ENCODE measurements at places on chromosomes 1 and 21.

DNA sequence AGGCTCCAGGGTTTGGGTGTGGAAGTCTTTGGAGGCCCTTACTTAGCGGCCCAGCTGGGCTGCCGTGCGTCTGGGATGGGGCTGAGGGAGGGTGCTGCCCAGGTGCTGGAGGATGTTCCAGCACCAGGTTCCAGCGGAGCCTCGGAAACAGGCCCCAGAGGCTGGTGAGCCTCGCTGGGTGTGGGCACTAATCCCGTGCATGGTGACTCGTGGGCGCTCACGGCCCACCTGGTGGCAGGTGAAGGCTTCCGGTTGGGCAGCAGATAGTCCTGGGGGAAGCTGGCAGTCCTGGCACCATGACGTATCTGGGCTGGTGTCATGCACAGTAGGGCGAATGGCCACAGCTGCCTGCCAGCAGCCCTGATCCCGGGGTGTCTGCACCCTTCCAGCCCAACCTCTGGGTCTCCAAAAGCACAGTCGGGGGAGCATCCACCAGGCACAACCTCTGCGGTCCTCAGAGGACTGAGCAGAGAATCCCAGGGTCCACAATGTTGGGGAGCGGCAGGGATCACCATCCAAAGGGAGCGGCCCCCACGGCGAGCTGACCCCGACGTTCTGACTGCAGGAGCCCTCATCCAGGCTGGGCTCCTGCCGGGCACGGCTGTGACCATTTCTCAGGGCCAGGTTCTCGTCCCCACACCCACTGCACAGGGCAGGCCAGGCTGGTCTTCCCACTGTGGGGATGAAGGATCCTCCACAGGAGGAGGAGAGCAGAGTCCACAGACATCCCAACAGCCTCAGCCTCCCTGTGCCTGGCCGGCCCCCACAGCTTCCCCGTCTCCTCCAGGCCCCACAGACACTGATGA is 25.3 kb downstream of the FTCD start:
- no peak for DNase-seq

GRCh38 chr1:69737527-69738185 is 169.9 kb downstream of the LRRC7 start:
- DNase-seq, result no peak

DNA sequence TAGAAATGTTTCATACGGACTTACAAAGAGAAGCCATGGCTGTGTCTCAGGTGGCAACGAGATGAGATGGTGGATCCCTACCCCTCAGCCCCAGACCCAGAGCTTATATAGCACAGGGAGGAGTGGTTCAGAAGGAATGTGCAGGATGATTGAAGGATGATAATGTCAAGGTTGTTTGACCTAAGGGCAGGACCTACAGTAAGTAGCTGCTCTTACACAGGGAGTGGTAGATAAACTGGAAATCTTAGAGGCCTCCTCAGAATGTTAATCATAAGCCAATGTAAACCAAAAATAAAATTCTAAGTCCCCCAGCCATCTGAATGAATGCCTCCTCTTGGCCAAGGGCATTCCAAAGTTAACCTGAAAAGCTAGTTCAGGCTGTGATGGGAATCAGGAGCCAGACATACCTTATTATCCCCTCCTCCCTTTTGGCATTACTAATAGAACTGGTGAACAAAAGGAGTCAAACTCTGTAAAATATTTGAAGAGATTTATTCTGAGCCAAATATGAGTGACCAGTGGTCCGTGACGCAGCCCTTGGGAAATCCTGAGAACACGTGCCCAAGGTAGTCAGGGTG is 45.8 kb upstream of the PDE9A start:
- DNase-seq, result no peak

DNA sequence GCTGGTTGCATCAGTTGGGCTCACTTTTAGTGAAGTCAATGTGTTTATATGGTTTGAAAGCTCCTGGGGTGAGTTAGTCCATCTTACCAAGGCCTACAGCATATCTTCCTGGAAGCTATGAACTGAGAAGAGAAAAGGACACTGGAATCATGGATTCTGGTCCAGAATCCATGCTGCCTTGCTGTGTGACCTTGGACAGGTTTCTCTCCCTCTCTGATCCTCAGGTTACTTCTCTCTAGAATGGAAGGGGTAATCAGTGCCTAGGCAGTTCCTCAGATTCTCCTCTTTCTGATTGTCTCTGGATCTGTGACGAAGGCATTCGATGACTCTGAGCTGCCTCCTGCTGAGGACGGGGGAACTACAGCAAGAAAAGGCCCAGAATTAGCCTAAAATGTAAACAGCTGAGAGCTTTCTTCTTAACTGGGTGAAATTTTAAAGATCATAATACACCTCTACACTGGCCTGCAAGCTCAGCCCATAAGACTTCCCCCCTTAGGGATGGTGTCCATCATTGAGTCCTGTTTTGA is 425.0 kb upstream of the VAMP3 start:
- no peak for DNase-seq

DNA sequence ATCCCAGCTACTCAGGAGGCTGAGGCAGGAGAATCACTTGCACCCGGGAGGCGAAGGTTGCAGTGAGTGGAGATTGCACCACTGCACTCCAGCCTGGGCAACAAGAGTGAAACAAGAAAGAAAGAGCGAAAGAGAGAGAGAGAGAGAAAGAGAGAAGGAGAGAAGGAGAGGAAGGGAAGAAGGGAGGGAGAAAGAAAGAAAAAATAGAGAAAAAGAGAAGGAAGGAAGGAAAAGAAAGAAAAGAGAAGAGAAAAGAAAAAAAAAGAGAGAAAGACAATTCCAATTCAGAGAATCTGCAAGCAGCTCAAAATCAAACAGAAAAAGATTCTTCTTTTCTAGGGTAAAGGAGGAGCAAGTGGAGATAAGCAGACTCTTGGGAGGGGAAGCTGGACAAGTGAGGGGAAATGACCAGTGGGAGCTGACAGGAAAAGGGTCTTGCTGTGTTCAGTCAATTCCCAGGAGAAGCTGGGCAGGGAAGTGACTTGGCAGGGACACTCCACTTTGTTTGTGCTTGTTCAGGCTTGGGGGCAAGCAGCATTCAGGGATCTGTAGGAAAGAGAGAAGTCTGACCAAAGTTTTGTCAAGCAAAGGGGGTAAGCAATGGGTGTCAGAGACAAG is 3.6 kb upstream of the CAPN2 start:
- DNase-seq, result no peak

- no peak for DNase-seq
These were observed 150.1 kb upstream of the ZNF644 start for GRCh38 chr1:91171898-91172297.

DNA sequence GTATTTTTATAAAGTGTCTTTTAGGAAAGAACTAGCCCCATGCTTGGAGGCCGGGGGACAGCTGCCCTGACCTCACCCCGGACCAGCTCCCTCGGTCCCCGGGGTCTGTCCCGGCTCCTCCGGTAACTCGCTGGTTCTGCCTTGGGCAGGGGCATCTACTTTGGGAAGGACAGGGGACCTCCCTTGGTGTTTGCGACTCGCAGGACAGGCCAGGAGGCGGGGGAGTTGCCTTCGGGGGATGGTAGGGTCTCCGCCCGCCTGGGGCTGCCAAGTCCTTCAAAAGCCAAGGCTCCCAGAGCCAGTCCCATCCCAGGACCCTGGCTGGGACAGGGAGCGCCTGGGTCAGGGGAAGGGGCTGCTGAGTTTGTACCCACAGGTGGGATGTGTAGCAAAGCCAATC is 157.9 kb downstream of the PEX14 start:
- no peak for DNase-seq

DNA sequence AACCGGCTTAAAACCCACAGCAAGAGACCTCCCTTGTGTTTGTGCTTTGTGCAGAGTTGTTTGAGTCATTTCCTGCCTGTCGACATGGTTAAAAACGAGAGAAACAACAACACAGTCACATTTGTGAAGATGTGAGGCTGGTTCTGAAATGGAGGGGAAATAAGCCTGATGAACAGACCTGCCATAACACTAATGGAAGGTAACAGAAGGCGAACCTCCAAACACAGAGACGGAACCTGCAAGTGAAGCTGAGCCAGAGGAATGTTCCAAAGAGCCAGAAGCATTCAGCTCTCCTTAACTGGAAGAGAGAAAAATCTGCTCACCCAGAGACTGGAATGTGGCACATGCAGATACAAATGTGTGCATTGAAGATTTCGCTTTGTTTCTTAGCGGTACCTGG is 53.2 kb upstream of the RAVER2 start:
- DNase-seq, result no peak

- no peak for DNase-seq
These were observed 1.0 kb downstream of the ENTREP3 start for GRCh38 chr1:155254228-155254713.

DNA sequence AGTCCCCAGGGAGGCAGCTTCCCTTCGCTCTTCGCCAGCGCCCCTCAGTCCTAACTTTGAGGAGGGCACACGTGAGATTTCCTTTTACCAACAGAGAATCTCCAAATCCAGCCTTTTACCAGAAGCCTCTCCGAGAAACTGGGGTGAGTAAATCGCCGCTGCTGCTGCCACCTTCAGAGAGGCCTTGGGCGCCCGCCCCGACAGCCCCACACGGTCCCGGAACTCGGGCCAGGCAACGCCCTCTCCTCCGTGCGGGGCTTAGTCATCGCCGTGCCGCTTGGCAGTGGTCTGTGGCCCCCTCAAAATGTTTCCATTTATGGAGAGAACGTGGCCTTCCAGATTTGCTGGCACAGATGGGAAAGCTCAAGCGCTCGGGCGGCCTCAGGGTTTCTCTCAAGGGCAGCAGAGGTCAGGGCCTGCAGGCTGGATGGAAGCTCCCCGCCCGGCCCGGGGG is 41.4 kb upstream of the COL6A2 start:
- no peak for DNase-seq

GRCh38 chr1:172471666-172472065 is 27.8 kb upstream of the PIGC start:
- DNase-seq, result no peak

DNA sequence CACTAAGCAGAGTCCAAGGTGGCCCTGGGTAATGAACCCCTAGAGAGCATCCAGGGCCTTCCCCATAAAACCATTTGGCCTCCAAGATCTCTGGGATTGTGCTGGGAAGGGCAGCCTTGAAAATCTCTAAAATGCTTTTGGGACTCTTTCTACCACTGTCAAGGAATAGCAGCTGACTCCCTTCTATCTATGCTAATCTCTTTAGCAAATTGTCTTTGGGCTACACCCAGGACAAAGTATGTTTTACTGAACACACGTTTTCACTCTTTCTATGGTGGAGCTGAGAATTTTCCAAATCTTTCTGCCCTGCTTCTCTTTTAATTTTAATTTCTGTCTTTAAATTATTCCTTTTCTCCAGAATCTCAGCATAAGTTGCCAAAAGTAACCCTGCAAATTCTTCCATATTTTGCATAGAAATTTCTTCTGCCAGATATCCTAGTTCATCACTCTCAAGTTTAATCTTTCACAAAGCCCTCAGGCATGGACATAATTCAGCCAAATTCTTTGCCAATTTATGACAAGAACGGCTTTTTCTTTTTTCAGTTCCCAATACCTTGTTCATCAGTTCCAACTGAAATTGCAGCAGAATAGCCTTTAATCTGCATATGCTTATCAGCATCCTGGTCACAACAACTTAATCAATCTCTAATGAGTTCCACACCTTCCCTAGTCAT is 687.0 kb upstream of the ADGRL4 start:
- DNase-seq, result no peak

DNA sequence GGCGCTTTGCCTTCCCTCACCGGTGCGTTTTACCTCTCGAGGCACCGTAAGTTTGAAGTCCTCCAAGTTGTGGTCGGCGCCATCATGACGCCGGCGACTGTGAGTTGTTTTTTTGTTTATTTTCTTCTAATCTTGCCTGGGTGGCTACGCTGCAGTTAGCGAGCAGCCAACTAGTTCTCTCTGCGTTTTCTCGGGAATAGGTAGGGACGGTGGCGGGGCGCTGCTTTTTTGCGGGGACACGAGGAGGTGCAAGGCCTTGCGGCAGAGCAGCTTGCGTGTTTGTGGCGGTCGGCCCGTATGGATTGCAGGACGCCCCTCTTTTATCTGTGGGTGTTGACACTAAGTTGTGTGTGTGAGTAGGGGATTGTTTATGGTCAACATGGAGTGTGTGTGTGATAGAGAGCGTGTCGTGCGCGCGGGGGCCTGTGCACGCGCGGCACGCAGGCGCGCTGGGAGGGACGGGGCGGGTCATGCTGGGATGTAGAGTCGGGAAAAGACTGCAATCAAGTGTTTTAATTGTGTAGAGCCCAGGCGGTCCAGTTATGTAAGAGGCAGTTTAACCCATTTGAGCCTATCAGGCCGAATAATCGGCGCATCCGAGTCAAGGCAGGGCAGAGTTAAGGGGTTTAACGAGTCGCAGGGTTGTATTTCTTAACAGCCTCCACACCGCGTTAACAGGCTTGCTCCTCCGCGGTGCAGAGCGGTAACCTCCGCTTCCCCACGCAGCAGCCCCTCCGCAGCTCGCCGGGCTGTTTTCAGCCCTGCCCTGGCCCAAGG is 1.2 kb upstream of the NEGR1 start:
- DNase-seq, result no peak

DNA sequence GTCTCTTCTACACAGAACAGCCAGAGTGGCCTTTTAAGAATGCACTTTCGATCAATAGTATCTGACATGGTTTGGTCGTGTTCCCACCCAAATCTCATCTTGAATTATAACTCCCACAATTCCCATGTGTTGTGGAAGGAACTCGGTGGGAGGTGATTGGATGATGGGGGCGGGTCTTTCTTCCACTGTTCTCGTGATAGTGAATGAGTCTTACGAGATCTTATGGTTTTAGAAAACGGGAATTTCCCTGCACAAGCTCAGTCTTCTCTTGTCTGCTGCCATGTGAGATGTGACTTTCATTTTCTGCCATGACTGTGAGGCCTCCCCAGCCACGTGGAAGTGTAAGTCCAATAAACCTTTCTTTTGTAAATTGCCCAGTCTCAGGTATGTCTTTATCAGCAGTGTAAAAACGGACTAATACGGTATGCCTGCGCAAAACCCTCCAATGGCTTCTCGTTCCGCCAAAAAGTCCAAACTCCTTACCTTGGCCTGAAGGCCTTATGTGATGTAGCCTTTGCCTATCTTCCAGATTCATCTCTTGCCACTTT is 23.0 kb upstream of the SMG7 start:
- no peak for DNase-seq

DNA sequence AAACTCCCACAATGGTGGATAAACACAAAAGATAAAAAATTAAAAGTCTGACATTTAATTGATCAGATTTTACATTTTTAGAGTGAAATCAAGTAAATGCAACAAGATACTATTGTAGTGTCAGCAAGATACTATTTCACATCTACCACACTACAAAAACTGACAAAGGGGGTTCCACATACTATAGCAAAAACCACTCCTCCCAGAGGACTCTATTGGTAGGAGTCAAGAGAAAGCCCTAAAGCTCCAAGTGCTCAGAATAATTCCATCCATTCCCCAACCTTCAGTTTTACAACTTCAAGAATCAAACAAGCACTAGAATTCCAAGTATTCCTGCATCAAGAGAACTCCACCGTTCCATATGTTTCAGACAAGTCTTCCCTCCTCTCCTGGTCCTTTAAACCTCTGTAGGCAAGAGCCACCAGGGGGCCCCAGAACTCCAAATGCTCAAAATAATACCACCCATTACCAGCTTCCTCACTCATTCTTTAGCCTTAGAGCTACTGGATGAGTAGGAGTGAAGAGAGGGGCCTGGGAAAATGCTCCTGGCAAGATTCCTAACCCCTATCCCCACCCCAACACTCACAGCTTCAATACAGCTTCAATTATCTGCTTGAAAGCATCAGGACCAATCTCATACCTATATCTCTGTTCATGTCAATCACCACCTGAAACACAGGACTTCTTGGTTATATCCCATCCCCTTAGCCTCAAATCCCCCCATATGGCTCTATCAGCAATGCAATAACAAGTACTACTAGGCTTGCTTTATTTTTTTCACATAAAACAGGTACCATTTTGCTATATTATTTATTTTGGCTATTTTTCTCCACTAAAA is 9.9 kb downstream of the TOR1AIP2 start:
- DNase-seq, result no peak

GRCh38 chr21:31997191-31997590 is 124.4 kb downstream of the HUNK start:
- DNase-seq, result no peak

All from activated CD8-positive, alpha-beta memory T cell treated with anti-CD3 and anti-CD28 coated beads for 1 hour (primary cell).